ENCODE measurements at places on chromosomes 13 and 19.

- no peak for DNase-seq
These were observed 204.5 kb downstream of the POU4F1 start for GRCh38 chr13:78398743-78399410.

GRCh38 chr13:50529154-50529882 lies 314.2 kb downstream of the DLEU7 start:
- DNase-seq, result peak; percentile 77

- no peak for DNase-seq
These were observed 5.2 kb downstream of the LRRC4B start for GRCh38 chr19:50562996-50563395.

DNA sequence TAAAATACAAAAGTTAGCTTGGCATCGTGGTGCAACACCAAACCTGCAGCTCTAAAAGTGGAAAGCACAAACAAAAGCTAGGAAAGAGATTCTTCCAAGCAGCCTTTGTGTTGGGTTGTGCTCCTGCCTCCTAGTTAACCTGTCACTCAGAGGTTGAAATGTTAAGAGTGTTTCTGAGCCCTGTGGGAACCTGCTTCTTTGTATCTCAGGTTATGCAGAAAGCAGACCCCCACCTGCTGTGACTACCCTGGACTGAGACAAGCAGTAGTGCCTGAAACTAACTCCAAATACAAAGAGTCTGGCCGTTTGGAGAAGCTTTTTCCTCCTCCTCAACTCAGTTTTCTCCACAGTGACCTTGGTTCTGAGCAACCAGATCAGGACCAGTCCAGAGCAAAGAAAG lies 158.4 kb upstream of the CSNK1A1L start:
- DNase-seq, result no peak

DNA sequence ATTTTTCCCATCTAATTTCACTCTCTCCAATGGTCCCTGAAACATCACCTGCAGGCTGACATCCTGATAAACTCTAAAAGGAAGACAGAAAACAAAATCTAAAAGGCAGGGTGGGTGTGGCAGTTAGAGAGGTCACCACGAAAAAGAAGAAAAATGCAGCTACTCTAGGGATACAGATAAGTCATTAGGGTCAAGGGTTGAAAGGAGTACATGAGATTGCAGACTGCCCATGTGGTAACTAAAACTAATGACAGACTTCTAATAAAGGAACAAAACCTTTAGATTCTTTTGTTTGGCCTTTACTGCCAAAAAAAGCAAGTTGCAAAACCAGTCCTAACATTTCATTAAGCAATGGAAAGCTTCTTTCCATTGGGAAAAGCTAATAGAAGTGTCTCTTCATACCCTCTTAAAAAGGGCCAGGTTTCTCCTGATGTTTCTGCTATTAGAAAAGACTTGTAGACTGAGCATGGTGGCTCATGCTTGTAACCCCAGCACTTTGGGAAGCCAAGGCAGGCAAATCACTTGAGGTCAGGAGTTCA lies 31.0 kb downstream of the THSD1 start:
- DNase-seq, result no peak

GRCh38 chr13:95185851-95186250 lies 115.4 kb downstream of the ABCC4 start:
- no peak for DNase-seq

- no peak for DNase-seq
These were observed 348.0 kb downstream of the TEX29 start for GRCh38 chr13:111668451-111668850.

GRCh38 chr13:31769575-31769974 lies 30.2 kb downstream of the RXFP2 start:
- no peak for DNase-seq

- DNase-seq, result no peak
These were observed 11.0 kb downstream of the FUZ start for GRCh38 chr19:49801966-49802661.

GRCh38 chr13:98813993-98814392 lies 61.5 kb upstream of the SLC15A1 start:
- DNase-seq, result no peak

DNA sequence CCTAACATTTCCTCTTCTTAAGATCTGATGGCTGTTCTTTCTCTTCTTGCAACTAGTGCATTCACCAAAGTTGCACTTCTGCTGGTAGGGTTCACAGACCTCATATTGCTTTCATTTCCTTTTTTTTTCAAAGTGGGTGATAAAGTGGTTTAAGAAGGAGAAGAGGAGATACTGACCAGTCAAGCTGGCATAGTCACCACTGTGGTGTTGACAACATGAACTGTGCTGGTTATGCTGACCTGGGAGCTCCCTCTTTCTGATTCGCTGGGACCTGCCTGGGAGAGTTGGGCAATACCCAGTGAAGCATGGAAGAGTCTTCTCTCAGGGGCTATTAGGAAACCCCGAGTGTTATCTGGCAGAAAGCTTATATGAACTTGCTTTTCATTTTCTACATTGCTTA lies 222.9 kb downstream of the SLITRK5 start:
- no peak for DNase-seq

DNA sequence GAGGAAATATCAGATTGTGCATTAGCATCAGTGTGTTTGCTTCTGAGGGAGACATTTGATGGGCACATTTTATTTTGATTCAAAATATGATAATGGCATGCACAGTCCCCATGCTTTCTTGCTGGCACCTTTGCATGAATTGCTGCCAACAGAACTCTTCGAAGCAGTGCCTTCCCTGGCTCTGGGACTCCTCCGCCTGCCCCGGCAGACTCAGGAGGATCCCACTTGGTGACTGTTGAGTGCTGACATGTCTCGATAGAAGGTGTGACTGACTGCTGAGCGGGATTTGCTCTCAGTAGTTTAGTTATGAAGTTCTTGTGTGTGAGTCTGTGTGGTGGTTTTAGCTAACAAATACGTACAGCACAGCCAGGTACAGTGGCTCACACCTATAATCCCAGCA lies 239.7 kb downstream of the FGF9 start:
- DNase-seq, result no peak

GRCh38 chr13:34816245-34816884 lies 125.7 kb upstream of the NBEA start:
- DNase-seq, result peak; percentile 26

DNA sequence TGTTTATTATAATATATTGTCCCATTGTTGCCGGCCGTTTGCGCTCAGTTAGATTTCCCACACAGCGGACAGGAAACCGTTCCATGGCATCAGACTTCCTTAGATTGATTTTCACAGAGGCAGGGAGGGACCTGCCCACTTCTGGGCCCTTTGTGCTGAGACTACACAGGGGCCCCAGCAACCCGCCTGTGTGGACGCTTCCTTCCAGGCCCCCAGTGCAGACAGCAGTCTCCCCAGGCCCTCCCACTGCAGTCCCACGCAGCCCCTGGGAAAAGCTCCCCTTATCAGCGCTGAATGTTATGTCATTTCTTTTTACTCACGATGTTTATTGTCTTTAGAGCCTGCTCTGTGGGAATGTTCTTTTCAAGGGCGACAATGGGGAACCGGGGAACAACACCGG lies 351.7 kb upstream of the ARGLU1 start:
- no peak for DNase-seq

DNA sequence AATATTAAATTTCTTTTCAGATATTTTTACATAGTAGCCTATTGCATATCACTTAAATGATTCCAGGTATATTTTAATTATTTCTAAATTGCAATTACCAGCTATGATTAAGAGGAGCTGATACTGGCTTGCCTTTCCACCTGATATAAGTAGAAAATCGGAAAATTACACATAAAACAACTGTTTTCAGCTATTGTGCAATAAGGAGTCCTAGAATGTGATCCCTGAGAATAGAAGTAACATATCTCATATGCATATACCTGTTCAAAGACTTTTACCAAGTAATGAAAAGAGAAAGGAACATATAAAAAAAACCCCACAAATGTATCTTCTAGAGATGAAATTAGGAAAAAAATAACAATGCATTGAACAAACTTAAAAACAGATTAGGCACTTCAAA lies 1354.6 kb upstream of the PCDH9 start:
- no peak for DNase-seq
